CD4-positive, alpha-beta T cell treated with Interleukin-15 for 1 hour (primary cell): ENCODE measurements at places on chromosomes 11 and 22.

GRCh38 chr11:68843703-68844312 lies 2.1 kb upstream of the CPT1A start:
- peak; percentile 70 for DNase-seq

DNA sequence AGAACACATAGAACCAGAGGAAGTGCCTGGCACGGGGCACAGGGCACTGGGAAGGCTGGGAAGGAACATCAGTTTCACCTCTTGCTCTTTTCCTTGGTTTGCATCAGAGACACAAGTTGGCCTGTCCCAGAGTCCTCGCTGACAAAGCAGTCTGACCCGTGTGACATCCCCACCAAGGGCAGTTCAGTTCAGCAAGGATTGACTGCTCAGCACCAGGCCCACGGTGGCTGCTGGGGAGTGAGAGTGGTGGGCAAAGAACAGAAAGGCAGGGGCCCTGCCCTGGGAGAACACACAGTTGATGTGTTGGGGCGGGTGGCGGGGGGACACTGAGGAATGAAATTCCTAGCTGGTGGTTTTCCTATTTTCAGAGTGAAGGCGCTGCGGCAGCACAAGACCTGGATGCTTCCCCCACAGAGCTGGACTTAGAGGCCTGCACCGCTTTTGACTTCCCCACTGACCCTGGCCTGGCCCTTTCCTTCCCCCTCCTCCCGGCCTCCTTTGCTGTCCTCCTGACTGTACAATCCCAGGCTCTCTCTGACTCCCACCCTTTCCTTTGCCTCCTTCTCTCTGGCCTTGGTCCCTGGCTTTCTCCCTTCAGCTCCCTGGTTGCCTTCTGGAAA lies 2.2 kb upstream of the TMPRSS13 start:
- no peak for DNase-seq

- peak; percentile 75 for DNase-seq
Observed at GRCh38 chr11:1882265-1883238, 9.1 kb downstream of the PRR33 start.

DNA sequence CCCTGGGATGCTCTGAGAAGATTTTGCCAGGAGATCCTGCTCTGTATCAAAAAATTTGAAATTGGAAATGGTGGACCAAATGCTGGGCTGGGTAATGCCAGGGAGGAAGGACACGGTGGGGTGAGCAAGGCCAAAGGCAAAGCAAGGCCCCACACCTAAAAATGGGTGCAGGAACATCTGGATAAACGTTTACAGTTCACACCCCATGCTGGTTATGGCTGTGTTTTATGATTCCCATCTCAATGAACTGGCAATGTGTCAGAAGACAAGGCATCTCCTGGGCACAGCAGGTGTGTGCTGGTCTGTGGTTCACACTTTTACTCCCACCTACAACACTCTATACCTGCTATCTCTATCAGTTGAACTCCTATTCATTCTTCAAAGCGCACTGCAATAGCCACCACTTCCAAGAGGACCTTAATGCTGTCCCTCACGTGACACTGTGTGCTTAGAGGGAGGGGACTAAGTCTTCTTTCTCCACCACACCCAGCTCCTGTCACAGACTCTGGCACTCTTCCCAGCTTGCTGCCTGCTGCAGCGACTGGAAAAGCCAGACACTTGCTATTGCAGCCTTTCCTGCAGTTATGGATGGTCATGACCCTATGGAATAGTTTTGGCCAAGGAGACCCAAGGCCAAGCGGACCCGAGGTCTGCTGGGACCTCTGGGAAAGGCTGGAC lies 277.5 kb downstream of the CTTN start:
- no peak for DNase-seq

- peak; percentile 2 for DNase-seq
Observed at GRCh38 chr22:19808873-19809478, 45.7 kb downstream of the GNB1L start.

- DNase-seq, result no peak
Observed at GRCh38 chr11:23732026-23732425, 764.8 kb upstream of the LUZP2 start.

DNA sequence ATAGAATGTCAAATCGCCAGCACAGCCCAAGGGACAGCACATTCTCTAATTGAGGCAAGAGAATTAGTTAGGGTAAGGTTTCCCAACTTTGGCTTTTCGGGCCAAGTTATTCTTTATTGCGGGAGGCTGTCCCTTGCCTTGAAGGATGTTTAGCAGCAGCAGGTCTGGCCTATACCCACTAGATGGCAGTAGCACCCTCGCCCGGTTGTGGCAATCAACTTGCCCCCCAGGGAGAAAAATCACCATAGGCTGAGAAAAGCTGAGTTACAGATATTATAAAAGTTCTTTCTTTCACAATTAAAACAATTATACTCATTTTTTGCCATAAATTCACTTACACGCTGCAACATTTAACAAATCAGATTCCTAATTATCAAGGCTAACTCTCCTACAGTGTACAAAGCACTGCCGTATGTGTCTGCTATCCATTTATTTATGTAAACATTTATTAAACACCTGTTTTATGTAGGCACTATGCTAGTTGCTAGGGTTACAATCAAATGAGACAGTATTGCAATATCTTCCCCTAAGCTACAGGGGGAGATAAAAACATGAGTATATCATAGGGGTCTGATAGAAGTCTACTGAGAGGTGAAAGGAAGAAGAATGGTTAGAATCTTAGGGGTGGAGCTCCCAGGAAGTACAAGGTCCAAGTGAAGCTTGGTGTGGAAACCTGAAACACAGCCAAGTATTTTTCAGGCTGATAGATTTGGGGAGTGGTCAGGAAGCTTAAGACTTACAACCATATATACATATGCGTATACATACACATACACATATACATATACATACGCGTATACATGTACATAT lies 452.3 kb downstream of the RAB38 start:
- DNase-seq, result no peak

- no peak for DNase-seq
Observed at GRCh38 chr11:100354736-100355135, 332.4 kb upstream of the ARHGAP42 start.

GRCh38 chr11:9752091-9752490 lies 88.2 kb downstream of the SWAP70 start:
- DNase-seq, result no peak

- DNase-seq, result no peak
Observed at GRCh38 chr11:130457623-130458409, 9.4 kb downstream of the ADAMTS15 start.

DNA sequence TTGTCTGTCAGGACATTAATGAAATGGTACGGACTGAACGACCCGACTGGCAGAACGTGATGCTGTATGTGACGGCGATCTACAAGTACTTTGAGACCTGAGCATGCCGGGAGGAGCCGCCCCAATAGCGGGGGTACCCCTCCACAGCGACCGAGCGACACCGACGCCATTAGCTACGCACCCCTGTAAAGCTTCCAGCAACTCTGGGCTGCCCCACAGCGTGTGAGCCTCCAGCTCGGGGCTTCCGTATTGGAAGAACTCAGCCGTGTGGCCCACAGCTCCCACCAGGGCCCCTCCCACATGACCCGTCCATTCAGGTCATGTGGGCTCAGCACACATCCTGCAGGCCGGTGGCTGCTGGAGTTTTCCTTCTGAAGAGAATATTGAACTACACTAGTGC lies 12.9 kb upstream of the ADORA2A start:
- peak; percentile 5 for DNase-seq

DNA sequence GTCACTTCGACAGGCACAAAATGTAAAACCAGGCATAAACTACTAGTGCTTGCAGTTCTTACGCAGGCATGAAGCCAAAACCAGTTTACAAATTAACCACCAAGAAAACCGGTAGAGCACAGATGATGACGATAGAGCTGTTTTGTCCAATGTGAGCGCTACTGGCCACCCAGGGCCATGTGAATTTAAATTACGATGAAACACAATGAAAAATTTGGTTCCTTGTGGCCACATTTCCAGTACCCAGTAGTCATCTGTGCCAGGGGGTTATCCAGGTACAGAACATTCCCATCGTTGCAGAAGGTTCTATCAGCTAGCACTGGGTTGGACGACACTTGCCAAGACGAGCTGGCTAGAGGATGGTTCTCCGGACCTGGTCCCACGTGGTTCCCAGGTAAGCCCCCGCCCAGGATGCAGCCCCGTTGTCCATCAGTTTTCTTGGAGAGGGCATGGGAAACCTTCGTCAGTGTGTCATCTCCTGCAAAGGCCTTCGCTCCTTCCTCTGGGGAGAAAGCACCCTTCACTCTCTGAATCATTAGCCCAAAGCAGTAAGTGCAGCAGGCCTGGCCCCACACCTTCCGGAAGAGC lies 1.1 kb upstream of the CD81 start:
- no peak for DNase-seq

DNA sequence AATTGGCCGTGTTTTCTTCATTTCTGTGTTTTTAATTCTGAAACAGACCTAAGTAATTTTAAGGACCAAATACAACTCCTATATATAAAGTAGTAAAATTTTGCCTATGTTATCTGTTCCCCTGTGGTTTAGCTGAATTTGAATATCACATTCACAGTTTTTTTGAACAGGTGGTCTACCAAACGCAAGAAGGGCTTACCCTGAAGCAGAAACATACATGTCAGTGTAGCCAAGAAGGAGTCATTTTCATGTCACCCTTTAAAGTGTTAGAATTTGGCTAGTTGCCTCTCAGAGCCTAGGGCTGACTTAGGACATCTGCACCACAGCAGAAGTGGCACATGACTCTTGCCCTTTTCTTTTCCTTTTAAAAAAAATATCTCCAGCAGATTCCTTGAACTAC lies 34.3 kb downstream of the MYBPC3 start:
- no peak for DNase-seq

DNA sequence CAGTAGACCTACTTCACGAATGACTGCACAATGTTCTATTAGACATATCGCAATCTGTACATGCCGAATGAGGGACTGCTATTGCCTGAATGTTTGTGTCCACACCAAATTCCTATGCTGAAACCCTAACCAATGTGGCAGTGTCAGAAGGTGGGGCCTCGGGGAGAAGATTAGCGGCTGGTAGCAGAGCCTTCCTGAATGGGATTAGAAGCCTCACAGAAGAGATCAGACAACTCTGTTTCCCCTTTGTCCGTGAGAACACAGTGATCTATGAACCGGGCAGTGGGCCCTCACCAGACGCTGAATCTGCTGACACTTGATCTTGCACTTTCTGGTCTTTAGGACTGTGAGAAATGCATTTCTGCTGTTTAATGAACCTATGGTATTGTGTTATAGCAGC lies 33.1 kb downstream of the LRFN4 start:
- DNase-seq, result no peak

- no peak for DNase-seq
Observed at GRCh38 chr22:20093418-20094196, 13.6 kb downstream of the DGCR8 start.

- no peak for DNase-seq
Observed at GRCh38 chr11:100908746-100909145, 220.9 kb downstream of the PGR start.

GRCh38 chr11:107830915-107831540 lies 27.6 kb downstream of the SLC35F2 start:
- DNase-seq, result no peak

GRCh38 chr11:76524461-76524860 lies 79.6 kb downstream of the EMSY start:
- no peak for DNase-seq

DNA sequence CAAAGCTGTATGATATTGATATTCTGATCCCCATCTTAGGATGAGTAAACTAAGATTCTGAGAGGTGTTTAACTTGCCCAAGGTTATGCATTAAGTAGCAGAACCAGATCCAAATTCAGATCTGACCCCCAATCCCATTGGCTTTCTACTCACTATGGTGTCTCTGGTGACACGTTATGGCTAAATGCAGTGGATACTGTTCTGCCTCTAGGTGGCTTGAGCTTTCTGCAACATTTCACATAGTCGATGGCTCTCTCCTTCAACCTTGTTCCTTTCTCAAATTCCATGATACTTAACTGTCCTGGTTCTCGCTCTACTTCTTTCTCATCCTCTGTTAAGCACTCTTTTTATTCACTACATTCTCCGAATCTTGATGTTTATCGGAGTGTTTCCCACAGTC lies 9.4 kb downstream of the C11orf97 start:
- no peak for DNase-seq

DNA sequence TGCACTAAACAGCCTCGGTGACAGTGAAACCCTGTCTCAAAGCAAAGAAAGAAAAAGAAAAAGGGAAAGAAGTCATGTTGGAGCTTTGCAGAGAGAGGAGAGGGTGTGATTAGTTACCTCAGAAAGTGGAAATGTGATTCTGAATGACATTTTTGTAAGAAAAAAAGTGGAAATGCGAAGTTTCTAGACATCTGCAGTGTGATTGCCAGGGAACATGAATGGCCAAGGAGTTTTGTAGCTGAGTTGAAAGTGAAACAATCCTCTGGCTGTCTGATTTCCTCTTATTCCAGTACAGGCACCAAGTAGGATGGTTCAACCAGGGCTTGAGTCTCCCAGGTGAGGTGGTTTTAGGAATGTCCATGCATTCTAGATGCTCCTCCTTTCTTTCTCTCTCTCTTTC lies 17.8 kb upstream of the SYVN1 start:
- no peak for DNase-seq

GRCh38 chr11:112114460-112114859 lies 27.8 kb downstream of the SDHD start:
- no peak for DNase-seq

GRCh38 chr11:91220476-91221202 lies 997.8 kb upstream of the CHORDC1 start:
- DNase-seq, result no peak

- no peak for DNase-seq
Observed at GRCh38 chr11:133753150-133753549, 92.2 kb downstream of the SPATA19 start.

GRCh38 chr22:30396871-30397655 lies at the start of gene SEC14L2:
Gene SEC14L2 (plus strand): TSS chr22:30397018. CDS start chr22:30397117, 99 bp downstream.
- DNase-seq, result peak; percentile 52

- DNase-seq, result no peak
Observed at GRCh38 chr22:30191040-30191701, 55.4 kb downstream of the LIF start.

GRCh38 chr11:20991471-20991870 lies 322.1 kb downstream of the NELL1 start:
- no peak for DNase-seq

GRCh38 chr11:26780376-26781085 lies 58.7 kb upstream of the SLC5A12 start:
- no peak for DNase-seq

DNA sequence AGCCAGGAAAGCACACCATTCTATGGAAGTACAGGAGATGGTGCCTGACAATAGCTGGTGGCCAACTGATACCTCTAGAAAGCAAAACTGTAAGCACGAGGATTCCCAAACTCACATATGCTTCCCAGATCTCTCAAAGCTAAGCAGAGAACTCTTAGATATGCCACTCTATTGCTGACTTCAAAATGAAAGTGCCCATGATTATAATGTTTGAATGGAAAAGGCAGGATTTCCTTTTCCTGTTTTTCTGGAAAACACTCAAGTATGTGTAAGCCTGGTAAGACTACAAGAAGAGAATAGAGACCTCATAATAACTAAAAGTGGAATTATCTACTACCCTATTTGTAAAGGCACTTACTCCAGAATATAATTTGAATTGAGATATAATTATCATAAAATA lies 2.6 kb upstream of the CARD18 start:
- DNase-seq, result no peak
